Right renal pelvis (tissue), 4 donors: ENCODE measurements at places on chromosomes 4 and X.

- DNase-seq: no peak
These were observed 6.6 kb upstream of the CPLX1 start for GRCh38 chr4:832536-832935.

DNA sequence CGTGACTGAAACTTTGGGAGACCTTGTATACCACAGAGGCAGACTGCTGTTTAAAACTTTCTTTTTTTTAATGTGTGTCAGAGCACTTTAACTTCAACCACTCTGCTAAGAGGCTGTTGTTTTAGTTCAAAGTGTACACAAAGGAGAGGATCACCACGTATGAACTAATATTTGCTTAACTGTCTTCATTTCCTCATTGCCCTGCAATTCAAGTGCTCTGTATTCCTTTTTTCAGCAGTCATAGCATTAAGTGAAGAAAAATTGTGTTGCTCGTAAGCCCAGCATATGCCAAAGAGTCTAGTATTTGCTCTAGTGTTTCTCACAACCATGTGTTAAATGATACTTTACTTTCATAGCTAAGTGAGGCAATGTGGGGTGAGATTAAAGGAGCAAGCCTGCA, 63.0 kb upstream of the HHIP start:
- DNase-seq: no peak

DNA sequence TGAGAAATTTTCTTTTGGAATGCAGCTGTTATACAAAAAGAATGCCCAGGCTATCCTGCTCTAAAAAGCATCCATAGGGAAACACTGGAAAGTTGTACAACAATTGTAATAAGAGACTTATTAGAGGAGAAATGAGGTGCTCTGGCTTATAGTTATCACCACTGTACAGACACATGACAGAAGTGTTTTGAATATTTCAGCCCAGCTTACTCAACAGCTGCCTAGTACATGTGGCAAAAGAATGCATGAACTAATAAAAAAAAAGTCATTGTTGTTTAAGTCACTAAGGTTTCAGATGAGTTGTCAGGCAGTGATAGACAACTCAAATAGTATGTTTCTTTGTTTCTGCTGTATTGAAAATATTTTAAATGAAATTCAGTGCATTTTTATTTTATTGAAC, 307.7 kb downstream of the GPM6A start:
- DNase-seq: no peak

DNA sequence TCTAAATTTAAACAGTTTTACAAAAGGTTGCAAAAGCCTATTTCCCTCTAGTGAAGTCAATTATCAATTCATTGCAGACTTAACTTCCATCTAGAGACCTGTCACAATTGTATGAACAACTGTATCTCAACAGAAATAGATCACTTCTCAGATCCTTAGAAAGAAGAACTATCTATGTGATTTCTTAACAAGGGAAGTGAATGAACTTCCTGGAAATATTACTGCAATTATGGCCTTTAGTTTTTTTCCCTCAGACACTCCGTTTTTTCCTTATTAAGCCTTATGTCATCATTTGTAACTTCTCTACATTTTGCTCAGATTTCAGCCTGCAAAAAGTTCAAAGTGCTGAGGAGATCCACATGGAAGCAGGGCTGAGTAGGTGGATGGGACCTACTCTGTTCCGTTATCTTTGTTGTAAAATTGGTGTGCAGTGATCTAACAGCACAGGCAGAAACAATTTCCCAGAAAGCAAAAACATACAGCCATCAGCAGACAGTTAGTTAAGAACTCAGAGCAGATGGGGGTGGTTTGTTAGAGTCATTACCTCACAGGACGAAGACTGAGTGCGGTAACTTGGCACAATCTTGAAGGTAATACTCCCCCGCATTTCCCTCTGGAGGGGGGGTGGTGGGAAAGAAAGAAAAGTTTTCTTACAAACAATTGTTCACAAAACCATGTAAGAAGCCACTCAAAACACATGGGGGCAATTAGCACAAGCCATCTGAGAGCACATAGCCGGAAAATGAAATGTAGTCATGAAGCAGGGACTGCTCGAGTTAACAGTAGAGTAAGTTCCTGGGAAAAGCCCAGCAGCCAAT, 112.3 kb downstream of the NYX start:
- DNase-seq: peak; percentile 12

DNA sequence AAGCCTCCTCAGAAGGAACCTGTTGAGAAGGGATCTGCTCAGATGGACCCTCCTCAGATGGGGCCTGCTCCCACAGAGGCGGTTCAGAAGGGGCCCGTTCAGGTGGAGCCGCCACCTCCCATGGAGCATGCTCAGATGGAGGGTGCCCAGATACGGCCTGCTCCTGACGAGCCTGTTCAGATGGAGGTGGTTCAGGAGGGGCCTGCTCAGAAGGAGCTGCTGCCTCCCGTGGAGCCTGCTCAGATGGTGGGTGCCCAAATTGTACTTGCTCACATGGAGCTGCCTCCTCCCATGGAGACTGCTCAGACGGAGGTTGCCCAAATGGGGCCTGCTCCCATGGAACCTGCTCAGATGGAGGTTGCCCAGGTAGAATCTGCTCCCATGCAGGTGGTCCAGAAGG, 22.9 kb downstream of the REST start:
- no peak for DNase-seq

- no peak for DNase-seq
These were observed 401.8 kb downstream of the PABPC4L start for GRCh38 chr4:133799717-133800315.

- DNase-seq: no peak
These were observed 50.1 kb upstream of the ACSL4 start for GRCh38 chrX:109782994-109783700.

- DNase-seq: no peak
These were observed 119.3 kb upstream of the AP1S2 start for GRCh38 chrX:15973946-15974345.

DNA sequence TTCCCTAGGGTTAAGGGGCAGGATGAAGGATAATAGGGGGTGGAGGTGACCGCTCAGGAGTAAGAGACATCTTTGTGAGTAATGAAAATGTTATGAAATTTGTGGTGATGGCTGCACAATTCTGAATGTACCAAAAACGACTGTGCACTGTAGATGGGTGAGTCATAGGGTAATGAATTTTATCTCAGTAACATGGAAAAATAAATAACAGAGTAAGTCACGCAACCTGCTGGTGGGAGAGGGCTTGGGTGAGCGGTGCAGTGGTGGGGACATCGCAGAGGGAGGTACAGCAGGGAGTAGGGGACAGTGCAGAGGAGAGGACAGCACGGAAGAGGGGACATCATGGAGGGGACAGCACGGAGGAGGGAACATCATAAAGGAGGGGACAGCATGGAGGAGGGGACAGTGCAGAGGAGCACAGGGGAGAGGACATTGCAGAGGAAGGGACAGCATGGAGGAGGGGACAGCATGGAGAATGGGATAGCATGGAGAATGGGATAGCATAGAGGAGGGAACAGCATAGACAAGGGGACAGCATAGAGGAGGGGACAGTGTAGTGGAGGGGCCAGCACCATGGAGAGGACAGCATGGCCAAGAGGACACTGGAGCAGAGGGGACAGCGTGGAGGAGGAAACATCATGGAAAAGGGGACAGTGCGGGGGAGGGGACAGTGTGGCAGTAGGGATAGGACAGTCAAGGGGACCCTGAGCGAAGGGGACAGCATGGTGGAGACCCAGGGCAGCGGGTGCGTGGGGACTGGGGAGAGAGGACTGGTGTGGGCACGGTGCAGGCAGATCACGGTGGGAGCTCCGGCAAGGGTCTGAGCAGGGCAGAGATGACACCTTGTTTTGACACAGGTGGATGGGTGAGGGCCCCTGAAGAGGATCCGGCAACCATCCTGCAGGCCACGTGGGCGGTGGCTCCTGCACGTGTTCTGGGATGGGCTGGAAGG, 68.5 kb upstream of the MXD4 start:
- DNase-seq: no peak

- DNase-seq: no peak
These were observed 118.3 kb upstream of the PDE5A start for GRCh38 chr4:119746951-119747350.

DNA sequence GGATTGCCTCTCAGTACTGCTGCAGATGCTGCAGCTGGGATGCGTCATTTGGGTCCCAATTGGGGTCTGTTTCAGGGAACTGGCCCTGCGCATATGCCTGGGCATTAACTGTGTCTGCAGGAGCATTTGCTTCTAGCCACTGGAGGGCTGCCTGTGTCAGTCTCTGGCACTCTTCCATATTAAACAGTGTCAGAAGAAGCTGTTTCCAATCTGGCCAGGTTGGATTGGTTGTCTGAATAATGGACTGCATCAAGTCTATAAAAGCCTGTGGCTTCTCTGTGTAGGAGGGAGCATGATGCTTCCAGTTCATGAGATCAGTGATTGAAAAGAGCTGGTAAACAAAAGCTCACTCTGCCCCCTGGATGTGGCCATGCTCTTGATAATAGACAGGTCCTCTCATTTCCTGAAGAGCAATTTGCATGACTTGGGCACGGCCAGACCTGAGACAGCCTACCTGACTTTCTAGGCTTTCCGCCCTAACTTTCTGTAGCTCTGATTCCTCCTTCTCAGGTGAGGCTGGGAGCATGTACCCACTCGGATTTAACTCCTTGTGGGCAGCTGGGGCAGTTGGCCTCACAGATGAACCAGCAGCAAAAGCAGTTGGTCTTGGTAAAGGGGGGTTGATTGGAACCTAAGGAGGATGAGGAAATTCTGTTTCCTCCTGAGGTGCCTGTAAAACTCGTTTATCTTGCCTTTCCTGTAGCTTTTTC, 29.2 kb downstream of the SULT1E1 start:
- no peak for DNase-seq
